Uterine smooth muscle cell (primary cell): ENCODE measurements at places on chromosomes 7 and 10. TPM values are rescaled to one million over a fixed set of nuclear protein-coding genes. Genes with fewer than 3 reads are reported as not detected.

The CYP3A5 gene
- 3.5 and 4.8 TPM in 2 replicates for total RNA-seq

The FAM180A gene
- 6.4 and 24.9 TPM in 2 replicates for total RNA-seq

The PPP1R3A gene
- total RNA-seq, result not detected in 2 replicates

The GIMAP6 gene
- total RNA-seq, result 0.11 and 0.25 TPM in 2 replicates

The MYO3A gene
- total RNA-seq, result not detected in 2 replicates

The EN2 gene
- not detected in 2 replicates for total RNA-seq

The WDFY4 gene
- total RNA-seq, result not detected in 2 replicates

The CYP3A4 gene
- not detected in 2 replicates for total RNA-seq

The ANKRD16 gene
- 10.4 and 12.7 TPM in 2 replicates for total RNA-seq

The HTR5A gene
- under 0.01 TPM in 1 of 2 replicates, not detected in the other for total RNA-seq

The FAM20C gene
- total RNA-seq, result 35.9 and 44.6 TPM in 2 replicates

The TMEM213 gene
- not detected in 2 replicates for total RNA-seq

The DNAJB9 gene
- 40.3 and 168 TPM in 2 replicates for total RNA-seq

The ARHGAP22 gene
- 85.7 and 130 TPM in 2 replicates for total RNA-seq

The MGMT gene
- total RNA-seq, result 10.0 and 22.6 TPM in 2 replicates

The CPA1 gene
- total RNA-seq, result not detected in 2 replicates

The ASAH2B gene
- 4.5 and 6.2 TPM in 2 replicates for total RNA-seq

The IFIT1 gene
- total RNA-seq, result 12.7 and 16.4 TPM in 2 replicates

The CPN1 gene
- not detected in 2 replicates for total RNA-seq

The FAM237B gene
- 0.12 and 0.22 TPM in 2 replicates for total RNA-seq

The SRRT gene
- 37.2 and 60.2 TPM in 2 replicates for total RNA-seq

The PPP1R17 gene
- total RNA-seq, result under 0.01 TPM in 1 of 2 replicates, not detected in the other
